Left renal pelvis (tissue), 4 donors: ENCODE measurements at places on chromosomes 4 and X. TPM values are rescaled to one million over a fixed set of nuclear protein-coding genes. Genes with fewer than 3 reads are reported as not detected.

Gene MAMLD1
- 7.1 TPM for polyA plus RNA-seq

DNA sequence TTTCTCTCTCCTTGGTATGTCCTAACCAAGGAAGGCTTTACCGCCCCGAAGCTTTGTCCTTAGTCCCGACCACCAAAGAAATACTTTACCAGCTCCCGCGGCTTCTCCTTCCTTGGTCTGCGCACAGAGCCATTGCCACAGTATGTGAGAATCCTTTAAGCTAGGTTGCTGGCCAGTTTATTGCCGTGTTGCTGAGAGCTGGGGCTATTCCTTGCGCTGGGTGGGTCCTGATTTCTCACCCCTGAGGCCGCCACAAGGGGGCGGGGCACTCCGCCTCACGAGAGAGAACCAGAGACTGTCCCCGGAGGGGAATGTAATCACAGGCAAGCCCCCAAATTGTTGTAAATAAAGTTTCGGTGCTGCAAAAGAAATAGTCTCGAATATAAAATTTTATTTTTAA, 331.0 kb upstream of the PCDH10 start:
- DNase-seq: no peak

Gene FAM53A
- polyA plus RNA-seq: 2.6 TPM

Gene ATP5ME
- polyA plus RNA-seq: 315 TPM
